ENCODE measurements at places on chromosomes 16 and 17.

- no peak for DNase-seq
These were observed 141.7 kb upstream of the ANKFN1 start for GRCh38 chr17:56011406-56012131.

DNA sequence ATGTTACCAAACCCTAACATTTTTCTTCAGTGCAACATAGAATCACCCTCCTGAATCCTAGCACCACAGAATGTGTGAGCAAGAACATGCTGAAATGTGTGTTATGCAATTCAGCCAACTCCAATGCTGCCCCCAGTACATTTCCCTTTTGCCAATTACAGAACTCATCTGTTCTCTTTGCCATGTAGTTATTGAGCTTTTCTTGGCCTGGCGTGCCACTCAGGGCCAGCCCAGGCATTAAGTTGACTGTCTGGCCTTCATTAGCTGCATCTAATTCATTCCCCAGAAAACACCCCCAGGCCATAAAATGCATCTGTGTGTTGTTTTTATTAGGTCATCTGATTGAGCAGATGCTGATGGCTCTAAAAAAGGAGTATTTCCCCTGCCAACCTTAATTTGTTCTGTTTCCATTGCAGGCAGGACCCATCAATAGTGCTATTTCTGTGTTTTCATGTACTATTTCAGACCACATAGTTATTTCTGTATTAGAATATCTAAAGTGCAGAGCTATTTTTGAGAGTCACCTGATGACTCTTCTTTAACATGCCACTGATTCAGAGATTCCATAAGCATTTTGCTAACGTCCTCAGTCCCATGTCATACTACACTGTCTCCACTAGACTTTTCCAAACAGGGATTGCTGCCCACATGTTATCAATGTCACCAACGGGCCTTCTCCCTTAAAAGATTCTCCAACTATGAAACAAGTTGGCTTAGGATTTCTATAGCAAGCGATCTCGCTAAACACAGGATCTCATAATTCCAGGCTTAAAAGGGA is 969.7 kb downstream of the CDH11 start:
- no peak for DNase-seq

- no peak for DNase-seq
These were observed 44.2 kb upstream of the SOX9 start for GRCh38 chr17:72076678-72077030.

- DNase-seq, result peak; percentile 85
These were observed 80.1 kb downstream of the DNAH17 start for GRCh38 chr17:78497115-78497540.

GRCh38 chr17:11908711-11909146 is 88.5 kb downstream of the ZNF18 start:
- DNase-seq, result no peak

GRCh38 chr16:928526-928925 is 42.3 kb downstream of the LMF1 start:
- no peak for DNase-seq

- peak; percentile 70 for DNase-seq
These were observed 183.0 kb downstream of the FOXL1 start for GRCh38 chr16:86761111-86762031.

DNA sequence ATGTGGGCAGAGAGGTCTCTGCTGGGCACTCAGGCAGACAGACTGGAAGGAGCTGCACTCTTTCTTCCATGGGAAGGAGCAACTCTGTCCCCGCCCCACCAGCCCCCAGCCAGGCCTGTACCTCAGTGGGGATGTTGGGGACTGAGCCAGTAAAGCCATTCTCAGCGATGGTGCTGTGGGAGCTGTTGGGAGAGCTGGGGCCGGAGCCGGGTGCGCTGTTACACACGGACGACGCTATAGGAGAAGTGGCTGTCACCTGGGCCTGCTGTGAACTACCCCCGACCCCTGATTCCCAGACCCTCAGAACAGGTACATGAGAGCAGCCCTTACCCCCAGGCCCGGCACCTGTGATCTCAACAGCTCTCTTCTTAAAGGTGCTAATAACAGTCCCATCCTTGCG is 21.5 kb downstream of the G6PC3 start:
- no peak for DNase-seq

- no peak for DNase-seq
These were observed 111.5 kb upstream of the TOB1 start for GRCh38 chr17:50977487-50978159.

GRCh38 chr17:74415608-74416396 is 16.1 kb upstream of the GPRC5C start:
- DNase-seq, result no peak

- DNase-seq, result no peak
These were observed 86.8 kb downstream of the CMIP start for GRCh38 chr16:81531419-81531821.

DNA sequence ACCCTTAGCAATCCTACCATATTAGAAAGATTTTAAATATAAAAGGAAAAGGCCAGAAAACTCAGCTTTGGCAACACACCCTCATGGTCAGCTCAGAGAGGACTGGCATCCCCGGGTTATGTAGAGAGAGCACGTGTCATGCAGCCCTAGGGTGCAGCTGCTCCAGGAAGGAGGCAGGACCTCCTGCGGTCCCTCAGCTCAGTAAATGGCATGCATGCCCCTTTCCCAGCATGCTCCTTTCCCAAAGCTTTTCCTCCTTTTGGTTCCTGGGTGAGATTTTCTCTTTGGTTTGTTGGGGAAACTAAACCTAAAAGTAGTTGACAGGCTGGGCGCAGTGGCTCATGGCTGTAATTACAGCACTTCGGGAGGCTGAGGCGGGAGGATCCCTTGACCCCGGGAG is 3.9 kb downstream of the GAN start:
- no peak for DNase-seq

GRCh38 chr16:15450624-15451023 is 16.2 kb downstream of the BMERB1 start:
- no peak for DNase-seq

DNA sequence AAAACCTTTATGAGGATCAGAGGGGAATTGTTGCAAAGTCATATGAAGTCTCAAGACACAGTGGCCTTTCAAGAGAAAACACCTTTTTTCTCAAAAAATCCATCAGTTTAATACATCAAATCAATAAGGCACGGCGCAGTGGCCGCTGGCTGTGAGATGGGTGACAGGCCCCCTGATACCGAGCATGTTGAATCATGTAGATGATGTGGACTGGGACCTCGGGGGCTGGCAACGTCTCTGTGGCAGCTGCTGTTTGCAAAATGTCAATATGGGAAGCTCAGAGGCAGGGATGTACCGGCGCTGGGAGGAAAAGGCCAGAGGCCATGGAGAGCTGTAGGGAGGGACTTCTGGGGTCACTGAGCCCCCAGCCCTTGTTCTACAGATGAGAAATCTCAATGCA is 169.1 kb downstream of the GSG1L start:
- DNase-seq, result no peak

GRCh38 chr16:83953796-83954576 is 946 bp downstream of the OSGIN1 start:
- peak; percentile 70 for DNase-seq

GRCh38 chr17:11690681-11691080 is 92.4 kb downstream of the DNAH9 start:
- DNase-seq, result no peak

- DNase-seq, result peak; percentile 80
These were observed at the start of gene HNF1B for GRCh38 chr17:37744961-37745800. HNF1B (minus strand) TSS chr17:37745059; CDS start chr17:37744884, 175 bp downstream.

GRCh38 chr17:50352072-50352692 is 6.3 kb downstream of the XYLT2 start:
- no peak for DNase-seq

- no peak for DNase-seq
These were observed 353.1 kb downstream of the FOXL1 start for GRCh38 chr16:86931410-86931941.

- DNase-seq, result peak; percentile 79
These were observed 1.2 kb downstream of the CYBC1 start for GRCh38 chr17:82449131-82449882.

DNA sequence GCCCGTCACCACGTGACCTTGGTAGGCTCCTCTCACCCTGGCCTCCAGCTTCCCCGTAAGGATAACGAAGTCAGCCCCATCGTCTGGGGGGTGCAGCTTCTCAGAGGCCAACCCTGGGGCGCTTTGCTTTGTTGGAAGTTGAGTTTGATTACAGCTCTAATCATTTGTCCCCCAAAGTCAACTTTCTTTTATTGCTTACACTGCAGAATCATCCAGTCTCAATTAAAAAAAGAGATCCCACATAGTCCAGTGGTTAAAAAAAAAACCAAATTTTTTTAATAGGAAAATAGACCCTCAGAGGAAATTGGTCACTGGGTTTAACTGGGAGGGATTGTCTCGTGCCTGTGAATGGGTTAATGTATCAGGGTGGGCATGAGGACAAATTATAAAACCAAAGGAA is 7.8 kb upstream of the GPRC5C start:
- DNase-seq, result no peak

GRCh38 chr17:72175787-72176515 is 55.1 kb downstream of the SOX9 start:
- no peak for DNase-seq

GRCh38 chr17:71460943-71461342 is 659.9 kb upstream of the SOX9 start:
- DNase-seq, result no peak

- DNase-seq, result peak; percentile 33
These were observed 46.8 kb downstream of the OMG start for GRCh38 chr17:31250229-31250628.

DNA sequence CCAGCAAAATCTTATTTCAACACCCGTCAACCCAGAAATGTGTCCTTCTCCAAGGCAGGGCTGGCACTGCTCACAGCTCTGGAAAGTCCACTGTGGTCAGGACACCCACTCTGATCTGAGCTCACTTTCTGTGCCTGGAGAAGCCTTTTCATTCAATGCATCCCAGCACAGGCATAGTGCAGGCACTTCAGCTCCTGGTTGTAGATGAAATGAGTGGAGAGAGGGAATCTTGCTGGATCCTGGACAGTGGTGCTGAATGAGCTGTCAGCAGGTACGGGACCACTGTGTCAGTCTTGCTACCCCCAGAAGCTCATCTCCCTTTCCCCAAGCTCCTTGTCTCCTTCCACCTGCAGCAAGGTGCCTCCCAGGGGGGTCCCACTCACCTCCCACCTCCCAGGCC is 86.1 kb upstream of the SALL1 start:
- DNase-seq, result no peak

- no peak for DNase-seq
These were observed 154.8 kb upstream of the CDH5 start for GRCh38 chr16:66211651-66212050.

DNA sequence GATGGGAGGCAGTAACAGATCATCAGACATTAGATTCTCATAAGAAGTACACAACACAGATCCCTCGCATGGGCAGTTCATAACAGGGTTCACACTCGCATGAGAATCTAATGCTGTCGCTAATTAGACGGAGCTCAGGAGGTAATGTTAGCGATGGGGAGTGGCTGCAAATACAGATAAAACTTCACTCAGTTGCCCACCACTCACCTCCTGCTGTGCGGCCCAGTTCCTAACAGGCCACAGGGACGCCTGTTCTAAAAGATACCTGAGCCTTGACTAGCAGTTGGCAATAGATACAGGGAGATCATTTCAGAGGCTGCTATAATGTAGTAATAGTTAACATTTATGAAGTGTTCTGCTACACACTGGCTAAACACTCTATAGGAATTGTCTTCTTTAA is 4.9 kb downstream of the PTRH2 start:
- no peak for DNase-seq

- no peak for DNase-seq
These were observed 5.1 kb upstream of the LGALS9 start for GRCh38 chr17:27625856-27626255.

GRCh38 chr17:77460514-77461046 is 319.8 kb downstream of the SEC14L1 start:
- DNase-seq, result no peak

DNA sequence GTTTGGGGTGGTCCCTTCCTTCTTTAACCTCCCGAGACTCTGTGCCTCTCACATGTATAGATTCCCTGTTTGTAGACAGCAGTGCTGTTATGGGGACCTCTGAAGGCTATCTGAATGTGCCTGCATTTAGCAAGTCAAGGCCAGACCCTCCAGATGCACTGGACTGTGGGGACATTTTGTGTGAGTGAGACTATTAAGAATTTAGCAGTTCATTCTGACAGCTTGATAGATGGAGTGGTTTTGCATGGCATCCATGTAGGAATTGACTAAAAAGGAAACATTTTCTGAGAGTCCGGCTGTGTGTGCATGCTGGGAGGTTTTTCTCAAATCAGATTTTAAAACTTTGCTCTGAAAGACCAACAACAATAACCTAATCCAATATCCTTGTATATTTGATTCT is 226.3 kb downstream of the MSI2 start:
- DNase-seq, result no peak

GRCh38 chr16:23354246-23354645 is 52.1 kb downstream of the SCNN1B start:
- no peak for DNase-seq

- DNase-seq, result no peak
These were observed 12.1 kb downstream of the UBN1 start for GRCh38 chr16:4859190-4859899.

- no peak for DNase-seq
These were observed 174.4 kb upstream of the HS3ST3A1 start for GRCh38 chr17:13776027-13776551.

DNA sequence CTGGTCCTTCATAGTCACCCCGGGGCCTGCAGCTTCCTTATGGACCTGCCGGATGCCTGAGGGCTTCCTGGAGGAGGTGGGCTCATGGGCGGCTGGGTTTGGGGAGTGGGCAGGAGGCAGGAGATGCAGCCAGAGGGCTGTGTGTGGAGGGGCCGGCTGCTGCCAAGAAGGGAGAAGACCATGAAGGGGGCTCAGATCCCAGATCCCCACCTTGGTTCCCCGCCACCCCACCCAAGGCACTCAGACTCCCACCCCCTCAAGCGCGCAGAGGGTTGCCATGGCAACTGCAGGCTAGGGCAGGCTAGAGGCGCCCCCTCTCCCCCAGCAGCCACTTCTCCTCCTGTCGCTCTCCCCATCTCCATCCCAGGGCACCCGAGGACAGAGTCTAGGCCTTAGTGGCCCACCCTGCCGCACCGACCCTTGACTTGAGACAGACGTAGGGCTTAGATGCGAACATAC is 104.5 kb downstream of the CRLF3 start:
- no peak for DNase-seq

- no peak for DNase-seq
These were observed 4.2 kb downstream of the HID1 start for GRCh38 chr17:74968361-74968780.

DNA sequence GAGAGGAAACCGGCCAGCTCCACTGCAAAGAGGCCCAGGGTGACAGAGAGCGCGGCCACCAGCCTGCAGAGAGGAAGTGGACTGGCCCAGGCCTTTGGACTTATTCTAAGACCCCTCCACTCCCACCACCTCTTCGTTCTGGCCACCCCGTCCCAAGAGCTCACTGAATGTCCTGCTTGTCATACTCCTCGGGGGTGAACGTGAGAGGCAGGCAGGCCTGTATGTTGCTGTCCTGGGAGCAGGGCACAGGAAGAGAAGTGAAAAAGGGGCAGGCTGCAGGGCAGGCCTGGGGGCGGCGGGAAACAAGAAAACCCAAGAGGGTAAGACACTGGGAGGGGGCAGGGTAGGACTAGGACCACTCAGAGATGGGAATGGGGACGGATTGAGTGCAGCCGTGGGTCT is 384 bp downstream of the TMEM107 start:
- DNase-seq, result no peak

Measured in GM10248 (cell line).